NCI-H1092 treated with DMSO at 0.1 percent for 48 hours (cell line): ENCODE measurements at places on chromosomes 4 and X.

DNA sequence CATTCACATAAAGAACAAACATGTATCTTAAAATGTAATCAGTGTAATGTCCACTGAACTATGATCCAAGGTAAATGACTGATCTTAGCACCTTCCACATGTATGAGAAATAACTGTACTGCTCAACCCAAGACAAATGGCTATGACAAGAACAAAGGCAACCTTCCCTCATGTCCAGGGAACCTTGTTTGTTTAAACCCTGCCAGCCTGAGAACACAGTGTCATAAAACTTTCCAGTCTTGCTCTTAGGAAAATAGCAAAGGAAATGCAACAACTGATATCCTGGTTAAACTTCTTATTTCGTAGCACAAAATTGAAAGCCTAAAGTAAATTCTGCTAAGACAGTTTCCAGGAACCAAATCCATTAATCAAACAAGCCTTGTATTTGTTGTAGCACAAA is 494.3 kb downstream of the IL15 start:
- DNase-seq, result no peak

DNA sequence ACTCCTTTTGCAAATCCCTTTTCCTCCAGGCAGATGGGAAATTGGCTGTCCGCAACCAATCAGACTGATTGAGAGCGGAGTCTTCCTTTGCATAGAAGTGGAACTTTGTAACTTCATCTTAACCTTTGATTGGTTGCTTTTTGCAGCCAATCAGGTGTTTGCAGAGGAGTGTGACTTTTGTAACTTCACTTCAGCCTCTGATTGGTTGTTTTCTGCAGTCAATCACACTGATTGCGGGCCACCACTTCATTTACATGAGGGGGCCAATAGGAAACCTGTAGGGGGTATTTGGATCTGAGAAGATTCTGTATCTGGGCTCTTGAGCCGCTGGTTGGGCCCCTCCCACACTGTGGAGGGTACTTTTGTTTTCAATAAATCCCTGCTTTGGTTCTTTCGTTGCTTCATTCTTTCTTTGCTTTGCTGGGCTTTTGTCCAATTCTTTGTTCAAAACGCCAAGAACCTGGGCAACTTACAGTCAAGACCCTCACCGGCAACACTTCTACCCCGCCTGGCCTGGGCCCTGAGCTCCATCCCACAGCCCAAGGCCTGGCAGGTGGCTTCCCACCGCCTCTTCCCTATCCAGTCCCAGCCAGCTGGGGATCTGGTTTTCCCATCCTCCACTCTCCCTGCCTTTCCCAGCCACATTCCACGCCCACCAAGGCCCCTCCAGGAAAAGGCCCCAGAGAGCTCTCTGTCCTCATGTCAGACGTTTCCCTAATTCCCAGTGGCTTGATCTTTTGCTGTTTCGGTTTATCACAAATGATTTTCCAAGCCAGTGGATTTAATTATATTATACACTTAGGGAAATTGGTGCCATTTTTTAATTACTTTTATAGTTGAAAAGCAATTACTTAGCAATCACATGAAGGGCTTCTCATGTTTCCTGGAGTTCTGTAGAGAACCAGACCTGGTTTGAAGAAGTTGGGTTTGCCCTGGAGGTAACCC is 110.2 kb upstream of the STX18 start:
- DNase-seq, result no peak

DNA sequence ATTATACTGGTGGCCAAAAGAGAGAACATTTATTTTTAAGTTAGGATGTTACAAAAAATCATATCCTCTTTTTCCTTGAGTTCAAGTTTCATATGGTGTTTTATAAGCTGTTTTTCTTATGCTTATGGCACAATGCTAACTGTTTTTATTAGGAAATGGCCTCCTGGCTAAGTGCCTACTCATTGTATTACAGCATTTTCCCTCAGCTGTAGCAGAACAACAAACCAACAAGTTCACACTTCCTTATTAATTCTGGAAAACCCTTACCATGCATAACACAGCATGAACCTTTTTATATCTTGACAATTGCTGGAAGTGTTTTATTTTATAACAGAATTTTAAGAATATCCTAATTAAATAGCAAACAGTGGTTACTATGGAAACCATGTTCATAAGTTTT is 165.8 kb downstream of the GASK1B start:
- DNase-seq, result no peak

DNA sequence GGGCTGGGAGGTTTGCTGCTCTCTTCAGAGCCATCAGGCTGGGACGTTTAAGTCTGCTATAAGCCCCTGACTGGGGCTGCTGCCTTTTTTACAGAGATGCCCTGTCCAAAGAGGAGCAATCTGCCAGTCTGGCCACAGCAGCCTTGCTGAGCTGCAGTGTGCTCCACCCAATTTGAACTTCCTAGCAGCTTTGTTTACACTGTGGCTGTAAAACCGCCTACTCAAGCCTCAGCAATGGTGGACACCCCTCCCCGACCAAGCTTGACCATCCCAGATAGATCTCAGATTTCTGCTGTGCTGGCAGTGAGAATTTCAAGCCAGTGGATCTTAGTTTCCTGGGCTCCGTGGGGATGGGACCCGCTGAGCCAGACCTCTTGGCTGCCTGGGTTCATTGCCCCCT is 40.7 kb downstream of the SPATA18 start:
- DNase-seq, result no peak

DNA sequence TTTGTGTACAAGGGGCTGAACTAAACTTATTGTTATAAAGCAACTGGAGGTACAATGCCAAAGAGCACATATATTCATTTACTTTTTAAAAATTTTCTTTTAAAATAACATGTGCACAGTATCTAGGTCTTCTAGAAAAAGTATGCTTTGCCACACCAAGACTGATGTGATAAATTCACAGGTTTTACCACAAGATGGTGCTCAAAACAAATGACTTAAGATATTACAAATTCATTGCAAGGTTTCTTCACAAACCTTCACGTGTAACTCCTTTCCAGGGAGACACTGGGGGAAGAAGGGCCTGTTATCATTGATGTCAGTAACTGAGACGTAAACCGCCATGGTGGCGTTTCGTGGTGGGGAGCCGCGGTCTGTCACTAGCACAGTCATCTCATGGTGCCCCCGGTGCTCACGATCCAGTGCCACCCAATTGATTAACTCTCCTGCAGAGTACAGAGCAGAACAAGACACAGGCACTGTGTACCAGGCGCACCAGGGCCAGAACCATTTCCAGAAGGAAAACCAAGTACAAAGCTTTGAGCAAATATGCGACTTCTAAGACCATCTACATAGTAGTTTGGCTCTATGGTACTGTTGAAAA is 162.2 kb downstream of the DCHS2 start:
- no peak for DNase-seq

DNA sequence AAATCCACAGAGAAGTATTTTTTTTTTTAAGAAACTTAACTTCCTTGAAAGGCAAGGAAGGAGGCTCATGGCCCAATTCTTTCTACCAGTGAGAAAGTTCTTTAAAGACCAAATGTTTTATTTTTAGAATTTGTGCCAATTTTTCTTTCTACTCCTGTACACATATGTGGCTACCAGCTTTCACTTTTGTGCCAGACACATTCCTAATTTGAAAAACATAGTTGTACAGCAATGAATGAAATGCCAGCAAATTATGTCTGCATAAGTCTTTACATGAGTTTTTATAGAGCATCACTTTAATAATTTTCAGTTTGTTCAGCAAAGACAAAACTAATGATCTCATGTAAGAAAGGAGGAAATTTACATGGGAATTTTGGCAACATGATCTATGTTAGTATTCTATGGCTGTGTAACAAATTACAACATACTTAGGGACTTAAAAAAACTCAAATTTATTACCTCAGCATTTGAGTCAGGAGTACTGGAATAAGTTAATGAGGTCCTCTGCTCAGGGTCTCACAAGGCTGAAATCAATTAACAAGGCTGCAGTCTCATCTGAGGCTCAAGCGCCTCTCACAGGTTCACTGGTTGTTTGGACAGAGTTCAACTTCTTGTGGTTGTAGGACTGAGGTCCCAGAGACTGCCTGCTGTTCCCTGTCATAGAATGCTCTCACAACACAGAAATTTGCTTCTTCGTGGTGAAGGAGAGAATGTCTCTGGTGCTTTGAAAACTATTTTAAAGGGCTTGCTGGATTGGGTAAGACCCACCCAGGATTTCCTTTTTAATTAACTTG is 678.2 kb upstream of the FAM241A start:
- DNase-seq, result no peak

DNA sequence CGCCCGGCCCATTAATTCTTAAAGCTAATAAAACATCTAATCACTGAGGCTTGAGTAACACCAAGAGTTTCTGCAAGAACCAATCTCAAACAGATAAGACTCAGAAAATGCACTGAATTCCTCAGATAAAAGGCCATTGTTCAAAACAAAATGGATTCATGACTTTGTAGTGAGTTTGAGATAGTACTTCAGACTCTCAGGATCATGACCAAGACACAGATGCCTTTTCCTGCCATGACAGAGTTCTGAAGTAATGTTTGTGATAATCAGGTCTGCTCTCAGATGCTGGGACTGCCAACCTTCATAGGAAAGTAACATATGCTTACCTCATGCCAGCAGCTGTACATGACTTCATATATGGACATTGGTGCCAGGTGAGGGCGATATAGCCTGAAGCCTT is 54.6 kb downstream of the NIPAL1 start:
- no peak for DNase-seq

GRCh38 chr4:157217708-157218107 is 2.8 kb upstream of the GRIA2 start:
- peak; percentile 16 for DNase-seq

DNA sequence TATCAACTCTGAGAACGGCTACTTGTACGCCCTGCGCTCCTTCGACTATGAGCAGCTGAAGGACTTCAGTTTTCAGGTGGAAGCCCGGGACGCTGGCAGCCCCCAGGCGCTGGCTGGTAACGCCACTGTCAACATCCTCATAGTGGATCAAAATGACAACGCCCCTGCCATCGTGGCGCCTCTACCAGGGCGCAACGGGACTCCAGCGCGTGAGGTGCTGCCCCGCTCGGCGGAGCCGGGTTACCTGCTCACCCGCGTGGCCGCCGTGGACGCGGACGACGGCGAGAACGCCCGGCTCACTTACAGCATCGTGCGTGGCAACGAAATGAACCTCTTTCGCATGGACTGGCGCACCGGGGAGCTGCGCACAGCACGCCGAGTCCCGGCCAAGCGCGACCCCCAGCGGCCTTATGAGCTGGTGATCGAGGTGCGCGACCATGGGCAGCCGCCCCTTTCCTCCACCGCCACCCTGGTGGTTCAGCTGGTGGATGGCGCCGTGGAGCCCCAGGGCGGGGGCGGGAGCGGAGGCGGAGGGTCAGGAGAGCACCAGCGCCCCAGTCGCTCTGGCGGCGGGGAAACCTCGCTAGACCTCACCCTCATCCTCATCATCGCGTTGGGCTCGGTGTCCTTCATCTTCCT is 2.7 kb downstream of the PCDH10 start:
- DNase-seq, result no peak

DNA sequence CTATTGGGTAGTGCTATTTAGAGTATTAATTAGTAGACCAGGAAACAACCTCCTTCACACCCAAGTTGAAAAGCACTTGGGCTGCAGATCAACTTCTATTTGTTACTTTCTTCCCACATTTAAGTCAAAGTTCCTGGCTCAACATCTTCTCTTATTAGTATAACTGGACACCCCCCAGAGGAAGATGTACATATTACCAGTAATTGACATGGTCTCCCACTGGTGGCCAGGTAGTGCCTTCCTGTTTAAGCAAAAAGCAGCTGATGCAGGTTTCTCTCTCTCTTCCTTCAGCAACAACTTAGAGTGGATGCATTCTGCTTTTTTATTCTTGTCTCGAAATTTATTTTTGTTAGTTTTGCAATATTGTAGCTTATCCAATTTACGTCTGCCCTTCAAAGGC is 438.1 kb downstream of the GBA3 start:
- no peak for DNase-seq

GRCh38 chr4:186297013-186297645 is 31.1 kb downstream of the F11 start:
- DNase-seq, result peak; percentile 81

DNA sequence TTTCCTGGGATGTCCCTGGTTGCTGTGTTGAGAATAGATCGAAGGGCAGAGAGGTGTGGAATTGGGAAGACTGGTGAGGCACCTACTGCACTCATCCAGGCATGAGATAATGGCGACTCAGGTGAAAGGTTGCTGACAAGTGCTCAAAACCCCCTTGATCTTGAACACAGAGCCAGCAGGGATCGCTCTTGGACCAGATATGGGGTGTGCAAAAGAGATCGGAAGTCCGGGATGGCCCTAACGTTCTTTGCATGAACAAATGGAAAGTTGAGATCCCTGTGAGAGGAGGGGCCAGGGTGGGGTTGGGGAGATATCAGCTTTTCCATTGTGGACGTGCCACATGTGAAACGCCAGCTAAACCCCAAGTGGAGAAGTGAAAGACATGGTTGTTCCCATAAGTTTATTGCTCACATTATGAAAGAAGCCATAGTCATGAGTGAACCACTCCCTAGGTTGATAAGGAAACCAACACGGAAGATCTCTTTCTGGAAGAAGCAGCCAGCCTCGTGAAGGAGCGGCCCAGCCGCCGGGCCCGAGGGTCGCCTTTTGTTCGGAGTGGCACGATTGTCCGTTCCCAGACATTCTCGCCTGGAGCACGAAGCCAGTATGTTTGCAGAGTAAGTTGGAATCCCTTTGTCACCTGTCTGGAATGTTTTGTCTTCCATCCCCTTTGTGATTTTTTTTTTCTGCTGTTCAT is 22.6 kb upstream of the CLCN4 start:
- DNase-seq, result no peak

DNA sequence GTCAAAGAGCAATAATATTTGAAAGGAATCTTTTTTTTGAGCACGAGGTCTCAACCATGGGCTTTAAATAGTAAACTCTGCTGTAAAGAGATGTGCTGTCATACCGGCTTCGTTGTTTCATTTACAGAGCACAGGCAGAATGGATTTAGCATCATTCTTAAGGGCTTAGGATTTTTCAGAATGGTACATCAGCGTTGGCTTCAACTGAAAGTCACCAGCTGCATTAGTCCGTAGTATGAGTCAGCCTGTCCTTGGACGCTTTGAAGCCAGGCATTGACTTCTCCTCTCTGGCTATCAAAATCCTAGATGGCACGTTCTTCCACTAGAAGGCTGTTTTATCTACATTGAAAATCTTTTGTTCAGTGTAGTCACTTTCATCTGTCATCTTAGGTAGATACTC is 23.6 kb downstream of the COX18 start:
- DNase-seq, result no peak

DNA sequence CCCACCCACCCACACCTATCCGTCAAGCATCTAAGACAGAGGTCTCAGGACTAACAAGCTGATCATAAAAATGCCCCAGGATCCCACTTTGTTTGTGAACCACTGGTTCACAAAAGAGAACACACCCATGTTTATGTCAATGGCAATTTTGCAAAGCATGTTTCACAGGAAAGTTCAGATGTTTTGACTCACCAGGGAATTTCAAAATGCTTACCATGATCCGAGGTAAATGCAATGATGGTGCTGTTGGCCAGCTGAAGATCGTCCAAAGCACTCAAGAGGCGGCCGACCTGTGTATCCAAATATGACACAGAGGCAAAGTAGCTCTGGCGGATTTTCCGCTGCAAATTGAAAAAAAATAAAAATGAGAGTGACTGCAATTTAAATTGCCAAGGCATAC is 15.0 kb downstream of the IDS start:
- no peak for DNase-seq

- no peak for DNase-seq
Observed at GRCh38 chr4:126916049-126916625, 716.6 kb upstream of the INTU start.

GRCh38 chr4:185144601-185145240 is 1.7 kb downstream of the SLC25A4 start:
- DNase-seq, result no peak

- DNase-seq, result no peak
Observed at GRCh38 chr4:4872314-4872903, 12.9 kb downstream of the MSX1 start.

GRCh38 chr4:47531241-47531953 is 46.3 kb downstream of the ATP10D start:
- DNase-seq, result no peak
